ENCODE measurements at places on chromosomes 4 and X.

GRCh38 chrX:65720381-65720964, 53.0 kb downstream of the MSN start:
- no peak for DNase-seq

- DNase-seq, result no peak
Observed at GRCh38 chr4:125243789-125244397, 70.9 kb upstream of the FAT4 start.

GRCh38 chr4:6568689-6569332, 6.2 kb upstream of the MAN2B2 start:
- no peak for DNase-seq

DNA sequence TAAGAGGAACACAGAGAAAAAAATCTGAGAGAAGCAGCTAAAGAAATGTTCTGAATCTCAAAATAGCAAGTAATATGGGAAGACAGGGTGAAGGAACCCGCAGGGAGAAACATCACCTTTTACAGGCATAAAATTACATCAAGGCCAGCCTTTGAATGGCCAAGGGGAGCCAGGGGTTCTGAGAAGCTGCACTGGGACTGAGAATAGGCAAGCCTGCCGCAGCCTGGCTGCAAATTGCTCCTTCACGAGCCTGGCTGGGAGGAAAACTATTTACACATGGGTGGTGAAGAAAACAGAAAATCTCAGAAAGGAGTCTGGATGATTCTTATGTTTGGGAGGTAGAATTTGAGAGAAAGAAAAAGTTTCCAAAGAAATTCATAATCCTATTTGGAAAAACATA, 74.5 kb upstream of the QRFPR start:
- DNase-seq, result no peak

GRCh38 chr4:95701500-95702170, 138.3 kb upstream of the PDHA2 start:
- no peak for DNase-seq

DNA sequence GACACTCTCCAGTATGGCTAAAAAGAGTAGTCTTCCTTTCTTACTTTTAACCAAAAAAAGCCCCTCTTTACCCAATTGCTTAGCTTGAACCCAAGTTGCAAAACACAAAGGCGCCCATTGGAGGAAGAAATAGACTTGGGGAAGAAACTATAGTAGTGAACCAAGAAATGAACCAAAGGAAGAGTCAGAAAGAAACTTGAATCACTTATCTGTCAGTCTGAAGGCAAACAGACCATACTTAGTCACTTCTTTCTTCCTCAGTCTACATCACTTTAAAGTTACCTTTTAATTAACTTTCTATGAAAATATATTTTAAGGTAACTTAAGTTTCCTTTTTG, 161.4 kb upstream of the GIMD1 start:
- no peak for DNase-seq

DNA sequence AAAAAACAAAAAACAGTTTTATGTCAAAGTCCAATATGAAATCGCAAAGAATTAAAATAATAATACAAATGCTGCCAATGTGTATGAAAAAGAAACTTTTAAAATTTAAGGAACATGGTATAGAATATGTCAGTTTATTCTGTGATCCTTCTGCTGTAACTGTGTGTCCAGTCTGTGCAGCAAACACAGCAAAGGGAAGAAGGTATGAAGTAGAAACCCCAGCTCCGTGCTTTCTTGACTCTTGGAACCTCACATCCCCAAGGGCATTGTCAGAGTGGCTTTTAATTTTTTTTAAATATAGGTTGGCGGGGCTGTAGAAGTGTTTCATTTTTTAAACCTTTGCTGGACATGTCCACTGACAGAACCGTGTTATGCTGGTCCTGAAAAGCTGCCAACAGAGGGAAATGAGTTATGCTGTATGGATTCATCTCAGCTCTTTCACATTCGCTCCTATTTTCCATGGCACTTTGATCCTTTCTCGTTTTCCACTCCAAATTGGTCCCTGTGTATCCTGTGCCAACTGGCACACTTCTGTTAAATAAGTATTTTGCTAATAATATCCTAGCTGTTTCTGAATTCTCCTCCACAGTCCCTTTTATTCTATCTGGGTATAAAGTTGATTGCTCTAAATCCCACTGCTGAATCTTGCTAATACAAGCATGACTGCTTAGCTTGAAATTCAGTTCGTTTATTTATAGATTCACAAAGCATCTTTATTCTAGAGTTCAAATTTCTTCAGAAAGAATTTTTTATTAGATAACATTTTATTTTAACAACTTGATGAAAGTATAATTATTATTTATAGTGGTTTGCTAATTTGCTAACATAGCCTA, 127.0 kb upstream of the DDIT4L start:
- DNase-seq, result no peak

DNA sequence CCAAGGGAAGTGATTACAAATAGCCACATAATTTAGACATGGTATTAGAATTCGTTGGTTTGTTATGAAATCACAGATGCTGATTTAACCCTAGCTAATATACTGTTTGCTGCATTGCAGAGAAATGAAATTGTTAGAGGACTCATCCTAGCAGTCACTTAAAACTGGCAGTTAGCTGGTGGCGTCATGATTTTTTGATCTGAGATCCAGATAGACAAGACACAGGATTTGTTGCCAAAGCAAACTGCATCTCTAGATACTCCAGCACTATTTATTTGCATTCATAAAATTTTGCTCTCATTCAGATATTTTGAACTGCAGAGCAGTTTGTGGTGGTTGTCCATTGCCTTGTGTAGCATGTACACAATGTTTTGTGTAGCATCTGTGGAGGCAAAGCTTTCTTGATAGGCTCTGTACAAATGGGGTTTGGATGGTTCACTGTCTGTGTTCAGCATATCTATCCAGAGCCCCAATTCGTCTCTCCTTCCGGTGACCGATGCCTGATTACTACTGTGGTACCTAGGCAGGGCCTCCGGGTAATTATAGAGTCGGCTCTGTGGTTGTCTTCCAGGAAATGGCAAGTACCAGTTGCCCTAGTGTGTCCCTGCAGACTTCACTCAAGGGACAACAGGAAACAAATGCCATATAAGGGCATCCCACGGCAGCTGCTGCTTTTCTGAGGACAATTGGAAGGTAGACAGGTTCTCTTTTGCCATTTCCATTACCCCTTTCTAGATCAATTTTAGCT, 30.1 kb upstream of the SPARCL1 start:
- DNase-seq, result no peak

DNA sequence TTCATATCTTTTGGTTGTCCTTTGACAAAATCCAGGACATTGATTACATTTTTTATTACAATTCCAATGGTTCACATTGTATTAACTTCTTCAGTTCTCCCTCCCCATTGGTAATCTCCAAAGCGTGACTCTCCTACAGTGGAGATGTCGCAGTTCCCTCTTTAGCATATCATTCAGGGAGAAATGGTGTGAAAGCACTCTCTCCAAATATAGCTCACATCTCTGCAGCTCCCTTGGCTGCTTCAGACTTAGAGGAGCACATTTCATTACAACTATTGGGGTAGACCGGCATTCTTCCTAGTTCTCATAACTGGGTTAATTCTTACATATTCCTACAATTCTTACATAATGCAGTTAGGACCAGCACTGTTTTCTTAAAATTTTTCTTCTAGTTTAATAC, 25.3 kb downstream of the RNF150 start:
- DNase-seq, result no peak

- no peak for DNase-seq
Observed at GRCh38 chrX:150903110-150903508, 4.6 kb upstream of the CD99L2 start.

DNA sequence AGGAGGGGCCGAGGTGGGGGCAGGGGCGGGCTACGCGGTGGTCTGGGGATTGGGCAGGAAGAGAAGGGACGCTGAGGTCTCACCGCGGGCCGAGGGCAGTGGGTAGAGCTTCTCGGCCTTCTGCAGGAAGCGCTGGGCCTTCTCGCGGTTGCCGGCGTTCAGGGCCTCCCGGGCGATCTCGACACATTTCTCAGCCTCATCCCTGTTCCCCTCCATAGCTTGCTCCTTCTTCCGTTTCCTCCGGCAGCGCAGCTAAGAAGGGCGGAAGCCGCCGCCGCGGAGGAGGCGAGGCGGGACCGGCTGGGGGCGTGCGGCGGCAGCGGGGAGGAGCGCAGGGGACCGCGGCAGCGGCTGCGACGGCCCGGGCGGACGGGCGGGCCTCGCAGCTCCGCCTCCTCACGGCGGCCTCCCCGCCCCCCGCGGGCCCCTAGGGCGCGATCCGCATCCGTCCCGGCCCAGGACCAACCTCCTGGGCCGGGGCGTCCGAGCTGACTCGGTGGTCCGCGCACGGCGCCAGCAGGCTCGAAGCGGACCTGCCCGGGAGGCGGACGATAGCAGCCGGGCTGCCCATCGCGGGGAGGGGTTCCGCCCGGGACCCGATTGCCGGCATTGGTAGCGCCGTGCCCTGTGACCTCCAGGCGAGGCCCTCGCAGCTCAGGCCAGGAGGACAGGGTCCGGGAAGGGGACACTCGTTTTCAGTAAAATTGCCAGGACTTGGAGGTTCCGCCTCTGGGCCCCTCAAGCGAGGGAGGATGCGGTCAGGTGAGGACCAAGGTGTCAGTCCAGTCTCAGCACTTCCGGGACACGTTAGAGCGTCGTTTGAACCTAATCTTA, at the start of gene DNAJB14:
Gene DNAJB14, minus strand, starts transcription at position 263 of the 834 bp plus-strand sequence. Its CDS starts 47 bp downstream, at position 216.
- peak; percentile 41 for DNase-seq

GRCh38 chr4:166655705-166656104, 578.6 kb downstream of the SPOCK3 start:
- DNase-seq, result no peak

DNA sequence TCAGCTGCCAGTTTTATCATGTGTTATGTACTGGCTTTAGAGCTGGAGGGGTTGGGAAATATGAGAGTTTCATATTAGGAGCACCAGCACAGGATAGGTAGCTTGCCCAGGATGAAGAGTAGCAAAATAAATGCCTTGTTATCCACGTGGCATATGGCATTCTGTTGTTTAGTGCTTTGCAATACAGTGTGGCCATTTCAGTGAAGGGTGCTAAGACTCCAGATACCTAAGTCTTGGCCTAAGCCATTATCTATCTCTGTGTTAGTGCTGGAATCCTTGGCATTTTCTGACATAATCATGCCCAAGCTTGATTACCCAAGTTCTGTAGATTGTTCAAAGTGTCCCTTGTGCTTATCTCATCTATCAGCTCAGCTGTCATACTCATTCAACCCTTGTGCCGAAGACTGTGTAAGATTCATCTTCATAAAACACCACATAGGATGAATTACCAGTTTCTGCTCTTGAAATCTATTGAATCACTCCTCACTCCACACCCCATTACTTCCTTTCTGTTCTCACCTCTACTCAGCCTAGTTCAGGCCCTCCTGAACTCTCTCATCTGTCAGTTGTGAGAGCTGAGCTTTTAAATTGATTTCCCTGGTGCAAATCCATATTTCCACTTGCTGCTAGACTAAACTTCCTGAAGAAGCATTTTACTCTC, 73.5 kb downstream of the CLCN5 start:
- no peak for DNase-seq

DNA sequence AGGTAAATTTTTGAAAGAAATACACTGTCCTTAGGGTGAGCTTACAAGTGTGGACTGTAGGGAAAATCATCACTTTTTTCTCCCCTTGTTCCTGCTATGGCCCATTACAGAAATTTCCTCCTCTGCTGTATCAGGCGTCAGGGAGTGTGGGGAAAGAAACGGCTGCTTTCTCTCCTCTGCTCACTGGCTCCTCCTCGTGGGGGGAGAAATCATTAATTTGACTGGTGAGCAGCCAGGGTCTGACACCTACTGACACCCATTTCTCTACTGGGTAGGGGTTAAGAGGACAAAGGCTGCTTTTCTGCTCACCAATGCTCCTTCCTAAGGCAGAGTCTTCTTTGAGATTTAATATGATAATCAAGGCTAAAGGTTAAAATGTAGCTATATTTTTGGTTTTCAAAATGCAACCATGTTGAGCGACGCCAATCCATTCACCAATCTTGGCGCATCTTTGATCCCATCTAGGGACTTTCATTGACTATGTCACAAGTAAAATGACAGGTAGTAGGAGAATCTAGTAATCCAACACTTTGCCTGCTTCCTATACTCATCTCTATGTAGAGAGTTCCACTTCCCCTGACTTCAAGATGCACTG, 25.1 kb downstream of the SETD7 start:
- no peak for DNase-seq

- no peak for DNase-seq
Observed at GRCh38 chr4:158809611-158810486, 41.0 kb downstream of the FNIP2 start.

DNA sequence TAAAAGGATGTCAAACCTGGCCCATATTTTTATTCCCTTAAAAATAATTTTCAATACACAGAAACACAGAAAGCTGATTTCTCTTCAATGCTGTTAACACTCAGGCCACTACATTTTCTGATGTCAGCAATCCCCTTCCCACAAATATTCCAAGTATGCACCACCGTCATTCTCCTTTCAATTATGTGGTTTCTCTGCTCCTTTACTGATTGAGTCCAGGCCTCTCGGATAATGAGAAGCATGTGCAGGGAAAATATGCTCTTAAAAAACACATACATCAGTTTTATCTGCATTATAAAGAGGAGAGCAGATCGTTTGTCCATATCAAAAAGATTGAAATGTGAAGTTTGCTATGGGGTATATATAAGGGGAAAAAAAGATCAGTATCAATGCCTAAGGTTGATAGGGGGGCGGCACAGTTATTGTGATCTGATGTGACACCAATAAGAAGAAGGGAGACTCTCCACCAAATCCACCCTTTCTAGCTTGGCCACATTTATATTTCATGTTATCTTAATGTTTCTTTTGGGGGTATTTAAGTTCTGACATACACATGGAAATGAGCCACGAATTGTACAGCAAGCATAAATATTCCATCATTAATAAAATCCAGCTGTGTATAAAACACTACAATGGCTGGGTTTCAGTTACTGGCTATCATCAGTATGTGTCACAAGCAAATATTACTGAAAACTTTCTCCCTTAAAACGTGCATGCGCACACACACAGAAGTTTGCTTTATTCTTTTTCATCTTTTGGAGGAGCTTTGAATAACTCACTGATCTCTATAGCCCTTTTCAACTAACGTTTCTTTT, 6.4 kb downstream of the AMOT start:
- peak; percentile 13 for DNase-seq

DNA sequence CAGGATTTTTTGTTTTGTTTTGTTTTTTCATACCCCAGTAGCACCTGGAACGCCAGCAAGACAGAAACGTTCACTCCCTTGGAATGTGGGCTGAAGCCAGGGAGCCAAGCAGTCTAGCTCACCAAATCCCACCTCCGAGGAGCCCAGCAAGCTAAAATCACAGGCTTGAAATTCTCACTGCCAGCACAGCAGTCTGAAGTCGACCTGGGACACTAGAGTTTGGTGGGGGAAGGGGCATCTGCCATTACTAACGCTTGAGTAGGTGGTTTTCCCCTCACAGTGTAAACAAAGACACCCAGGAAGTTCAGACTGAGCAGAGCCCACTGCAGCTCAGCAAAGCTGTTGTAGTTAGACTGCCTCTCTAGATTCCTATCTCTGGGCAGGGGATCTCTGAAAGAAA, 99.6 kb upstream of the FGF16 start:
- no peak for DNase-seq

GRCh38 chr4:140195806-140196205, 41.8 kb upstream of the MAML3 start:
- no peak for DNase-seq

DNA sequence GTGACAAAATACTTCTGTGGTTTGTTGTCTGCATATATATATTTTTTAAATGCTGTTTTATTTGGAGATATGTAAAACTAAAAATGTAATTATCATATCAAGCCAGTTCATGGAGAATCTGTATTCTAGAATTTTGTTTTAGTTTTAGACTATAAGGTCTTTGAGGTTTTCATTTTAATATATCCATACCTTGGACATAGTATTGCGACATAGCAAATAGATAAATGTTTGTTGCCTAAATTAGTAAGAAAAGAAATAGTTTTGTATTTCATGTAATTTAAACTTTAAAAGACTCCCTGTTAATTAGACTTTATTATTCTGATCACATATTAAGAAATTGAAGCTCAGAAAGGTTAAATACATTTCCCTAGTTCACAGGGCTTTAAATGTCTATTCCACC, 472.9 kb downstream of the GBA3 start:
- DNase-seq, result no peak
